ENCODE measurements at places on chromosomes 2 and 18. TPM values are rescaled to one million over a fixed set of nuclear protein-coding genes. Genes with fewer than 3 reads are reported as not detected.

- H3K27me3 ChIP-seq: no peaks in the 10 kb centered on the region
- no peak for DNase-seq
- no peaks in the 10 kb centered on the region for H3K36me3 ChIP-seq
- H3K4me1 ChIP-seq: no peaks in the 10 kb centered on the region
- no peak overlapping the region for H3K27ac ChIP-seq
- H3K4me3 ChIP-seq: no peak overlapping the region
Observed at GRCh38 chr18:56158676-56159075, 479.7 kb downstream of the TXNL1 start.

GRCh38 chr2:54957321-54957999, 92.8 kb downstream of the RTN4 start:
- H3K36me3 ChIP-seq: peaks cover 2% of the 10 kb centered on the region
- no peak for DNase-seq
- H3K4me1 ChIP-seq: peaks cover 15% of the 10 kb centered on the region
- H3K27ac ChIP-seq: no peak overlapping the region

DNA sequence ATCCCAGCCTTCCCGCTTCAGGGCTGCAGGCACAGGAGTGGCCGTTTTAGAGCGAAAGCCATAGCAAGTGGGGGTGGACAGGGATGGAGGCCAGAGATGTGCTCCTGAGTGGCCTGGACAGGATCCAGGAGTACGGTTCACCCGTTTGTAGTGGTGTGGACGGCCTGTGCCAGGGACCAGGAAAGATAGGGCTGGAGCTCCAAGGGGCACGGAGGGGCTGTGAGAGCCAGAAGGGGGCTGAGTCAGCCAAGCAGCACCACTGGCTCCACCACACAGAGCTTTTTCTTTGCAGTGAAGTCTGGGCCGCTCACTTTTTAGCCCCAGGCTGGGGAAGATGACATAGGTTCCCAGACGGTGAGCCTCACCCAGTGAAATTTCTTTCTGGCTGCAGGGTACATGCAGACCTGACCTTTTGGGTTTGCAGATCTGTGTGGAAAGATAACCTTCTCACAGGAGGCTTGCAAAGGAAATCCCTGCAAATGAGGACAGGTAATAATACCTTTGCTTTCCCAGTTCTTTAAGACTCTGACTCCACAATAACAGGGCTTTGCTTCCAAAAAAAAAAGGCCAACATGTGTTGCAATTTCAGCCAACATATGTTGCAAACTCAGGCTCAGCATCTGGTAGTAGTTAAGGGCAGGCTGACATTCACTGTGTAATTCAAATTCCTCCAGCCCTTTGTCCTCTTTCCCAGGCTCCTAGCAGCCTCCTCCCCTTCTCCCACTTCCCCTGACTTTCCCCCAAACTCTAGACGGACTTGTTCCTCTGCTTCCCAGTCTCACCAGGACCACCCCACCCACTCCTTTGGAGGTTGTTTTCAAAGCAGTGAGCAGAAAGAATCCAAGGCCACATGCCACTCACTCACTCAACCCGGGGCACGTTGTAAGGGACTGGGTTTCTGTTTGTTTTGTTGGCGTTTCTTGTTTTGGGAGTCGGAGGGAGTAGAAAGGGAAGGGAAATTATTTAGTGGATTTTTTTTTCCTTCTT, 20.3 kb upstream of the LAPTM4A start:
- H3K4me1 ChIP-seq: no peaks in the 10 kb centered on the region
- no peaks in the 10 kb centered on the region for H3K36me3 ChIP-seq
- DNase-seq: no peak
- H3K4me3 ChIP-seq: no peak overlapping the region

DNA sequence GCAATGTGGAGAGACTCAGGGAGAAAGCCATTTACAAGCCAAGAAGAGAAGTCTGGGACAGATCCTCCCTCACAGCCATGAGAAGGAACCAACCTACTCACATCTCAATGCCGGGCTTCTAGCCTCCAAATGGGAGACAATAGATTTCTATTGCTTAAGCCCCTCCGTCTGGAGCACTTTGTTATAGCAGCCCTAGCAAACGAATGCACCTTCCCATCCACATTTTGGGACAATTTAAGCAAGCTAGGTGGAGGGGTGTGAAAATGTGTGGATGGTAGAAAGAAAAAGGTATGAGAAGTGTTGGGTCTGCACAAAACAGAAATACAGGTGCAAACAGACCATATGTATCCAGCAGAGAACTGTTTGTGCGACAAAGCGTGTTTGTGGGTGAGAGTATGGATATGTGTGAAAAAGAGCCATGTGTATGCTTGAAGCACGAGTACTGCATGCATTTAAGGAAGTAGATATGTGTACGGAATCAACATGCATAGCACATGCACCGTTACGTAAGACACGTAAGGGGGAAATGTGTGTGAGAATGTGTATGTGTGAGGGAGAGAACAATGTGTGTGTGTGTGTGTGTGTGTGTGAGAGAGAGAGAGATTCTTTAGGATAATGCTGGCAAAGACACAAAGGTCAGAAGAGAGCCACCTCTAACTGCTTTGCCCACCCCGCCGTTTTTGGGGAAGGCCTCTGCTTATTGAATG, 13.1 kb upstream of the E2F6 start:
- H3K27me3 ChIP-seq: peaks cover 37% of the 10 kb centered on the region
- no peak for DNase-seq
- H3K4me3 ChIP-seq: no peak overlapping the region
- peaks cover 2% of the 10 kb centered on the region for H3K36me3 ChIP-seq
- H3K4me1 ChIP-seq: peaks cover 4% of the 10 kb centered on the region
- no peak overlapping the region for H3K27ac ChIP-seq

Gene MROH2A
- total RNA-seq: not detected

DNA sequence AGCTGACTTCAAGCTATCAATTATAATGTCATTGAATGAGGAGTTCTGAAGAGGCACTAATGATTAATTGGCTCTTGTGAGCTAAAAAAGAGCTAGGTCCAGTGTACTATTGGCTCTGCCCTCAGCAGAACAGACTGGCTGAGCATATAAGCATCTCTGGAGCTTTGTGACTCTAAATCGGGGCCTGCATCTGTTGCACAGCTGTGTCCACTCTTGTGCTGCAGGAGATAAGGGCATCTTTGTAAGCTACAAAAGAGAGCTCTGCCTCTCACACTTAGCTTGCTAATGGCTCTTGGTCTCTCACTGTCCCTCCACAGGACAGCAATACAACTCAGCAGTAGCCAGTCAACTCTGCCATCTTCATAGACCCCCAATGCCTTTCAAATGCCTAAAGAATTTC, 61.5 kb upstream of the L3MBTL4 start:
- no peak overlapping the region for H3K27ac ChIP-seq
- no peak overlapping the region for H3K4me3 ChIP-seq
- no peaks in the 10 kb centered on the region for H3K27me3 ChIP-seq
- no peaks in the 10 kb centered on the region for H3K4me1 ChIP-seq
- no peaks in the 10 kb centered on the region for H3K36me3 ChIP-seq
- no peak for DNase-seq

DNA sequence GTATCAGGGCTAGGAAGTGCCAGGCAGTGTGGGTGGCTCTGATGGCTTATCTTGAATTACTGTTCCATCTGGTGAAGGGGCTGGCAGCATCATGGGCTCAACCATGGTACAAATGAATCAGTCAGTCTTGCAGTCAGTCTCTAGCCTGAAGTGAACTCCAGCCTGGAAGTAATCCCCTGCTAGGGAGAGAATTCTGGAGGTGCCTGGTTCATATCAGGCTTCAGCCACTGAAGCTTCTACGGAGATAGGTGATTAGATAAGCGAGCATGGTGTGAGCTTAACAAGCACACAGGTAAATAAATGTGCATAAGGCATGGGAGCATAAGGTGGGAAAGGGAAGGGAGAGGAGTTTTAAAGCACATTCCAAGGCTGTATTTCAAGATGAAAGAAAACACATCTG, 541.7 kb downstream of the MBD2 start:
- no peaks in the 10 kb centered on the region for H3K4me1 ChIP-seq
- H3K27ac ChIP-seq: no peak overlapping the region
- H3K36me3 ChIP-seq: no peaks in the 10 kb centered on the region
- DNase-seq: no peak
- no peaks in the 10 kb centered on the region for H3K27me3 ChIP-seq

DNA sequence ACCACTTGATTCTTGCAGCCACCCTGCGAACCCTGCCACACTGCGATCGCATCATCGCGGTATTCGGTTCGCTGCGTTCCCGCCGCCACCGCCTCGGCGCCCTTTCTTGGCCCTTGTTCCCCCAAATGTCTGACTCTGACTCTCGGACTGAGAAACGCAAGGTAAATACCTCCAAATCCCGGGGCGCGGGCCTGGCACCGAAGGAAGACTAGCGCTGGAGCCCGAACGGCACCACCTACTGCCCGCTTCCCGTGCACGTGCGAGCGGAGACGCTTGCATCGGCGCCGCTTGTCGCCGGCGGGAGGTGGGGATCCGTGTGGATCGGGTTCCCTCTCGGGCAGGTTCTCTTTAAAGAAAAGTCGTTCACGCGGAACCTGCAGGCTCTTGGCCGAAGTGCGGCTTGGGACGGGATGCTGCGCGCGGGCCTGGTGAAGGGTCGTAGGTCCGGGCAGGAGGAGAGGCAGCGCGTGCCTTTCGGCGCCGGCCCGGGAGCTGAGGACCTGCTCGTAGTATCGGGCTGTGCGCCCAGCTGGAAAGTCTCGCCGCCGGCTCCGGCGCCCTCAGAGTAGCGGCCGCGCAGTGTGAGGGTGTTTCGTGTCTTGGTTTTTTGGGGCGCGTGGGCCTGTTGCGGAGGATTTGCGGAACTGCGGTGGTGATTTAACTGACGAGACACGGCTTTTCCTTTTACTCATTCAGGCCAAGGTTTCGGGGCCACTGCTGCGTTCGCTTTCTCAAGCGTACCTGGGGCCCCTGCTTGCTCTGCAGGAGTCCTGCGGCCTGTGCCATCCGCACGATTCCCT, 514 bp downstream of the BCL2L11 start:
- DNase-seq: peak; percentile 69
- peak overlapping the region; percentile 87 for H3K27ac ChIP-seq
- H3K36me3 ChIP-seq: peaks cover 20% of the 10 kb centered on the region
- peaks cover 60% of the 10 kb centered on the region for H3K27me3 ChIP-seq
- H3K4me3 ChIP-seq: peak overlapping the region; percentile 92

Gene RNF138
- 62.1 TPM for total RNA-seq

DNA sequence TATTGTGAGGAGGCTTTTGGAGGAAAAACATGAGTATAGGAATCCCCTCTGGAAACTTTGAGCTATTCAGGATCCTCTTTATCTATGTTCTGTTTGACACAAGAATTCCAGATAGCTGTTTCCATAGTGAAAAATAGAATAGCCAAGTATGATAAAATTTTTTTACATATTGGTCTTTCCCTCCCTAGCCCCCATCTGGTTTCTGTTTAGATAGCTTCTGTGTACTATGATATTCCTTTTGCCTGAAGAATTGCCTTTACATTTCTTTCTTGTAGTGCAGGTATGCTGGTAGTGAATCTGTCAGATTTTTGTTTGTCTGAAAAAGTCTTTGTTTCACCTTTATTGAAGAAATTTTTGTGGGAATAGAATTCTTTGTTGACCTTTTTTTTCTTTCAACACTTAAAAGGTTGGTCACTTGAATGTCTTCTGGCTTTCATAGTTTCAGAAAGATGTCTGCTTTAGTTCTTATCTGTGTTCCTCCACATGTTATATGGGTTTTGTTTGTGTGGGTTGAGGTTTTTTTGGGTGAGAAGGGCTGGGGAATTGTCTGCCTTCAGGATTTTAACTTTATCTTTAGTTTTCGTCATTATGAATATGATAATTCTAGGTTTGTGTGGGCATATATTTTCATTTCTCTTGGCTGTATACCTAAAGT, 29.9 kb upstream of the FBLN7 start:
- no peaks in the 10 kb centered on the region for H3K4me1 ChIP-seq
- DNase-seq: no peak
- no peak overlapping the region for H3K4me3 ChIP-seq
- H3K36me3 ChIP-seq: peaks cover 89% of the 10 kb centered on the region
- H3K27me3 ChIP-seq: no peaks in the 10 kb centered on the region
- H3K27ac ChIP-seq: no peak overlapping the region

GRCh38 chr2:190781604-190782198, 98.9 kb upstream of the GLS start:
- peaks cover 2% of the 10 kb centered on the region for H3K36me3 ChIP-seq
- DNase-seq: peak; percentile 63
- H3K27ac ChIP-seq: no peak overlapping the region
- H3K4me1 ChIP-seq: peaks cover 5% of the 10 kb centered on the region

Gene ALLC
- total RNA-seq: not detected

DNA sequence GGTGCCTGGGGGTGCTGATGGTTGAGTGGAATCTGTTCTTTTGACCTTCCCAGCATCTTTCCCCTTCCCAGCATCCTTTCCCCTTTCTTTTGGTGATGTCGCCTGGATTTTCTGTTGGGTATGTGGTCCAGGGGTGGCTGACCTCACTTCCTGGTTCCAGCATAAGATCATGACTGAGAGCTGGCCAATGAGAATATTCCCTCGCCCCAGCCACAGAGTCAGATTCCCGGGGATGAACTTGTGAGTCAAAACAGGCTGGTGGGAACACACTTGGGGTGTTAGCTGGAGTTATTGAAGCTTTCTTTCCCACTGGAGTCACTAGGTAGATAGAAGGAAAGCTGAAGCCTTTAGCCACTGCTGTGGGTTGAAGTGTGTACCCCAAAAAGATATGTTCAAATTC, 28.0 kb upstream of the FOSL2 start:
- peaks cover 73% of the 10 kb centered on the region for H3K4me1 ChIP-seq
- no peak for DNase-seq
- no peak overlapping the region for H3K4me3 ChIP-seq
- H3K36me3 ChIP-seq: no peaks in the 10 kb centered on the region
- H3K27me3 ChIP-seq: no peaks in the 10 kb centered on the region
- no peak overlapping the region for H3K27ac ChIP-seq

- no peaks in the 10 kb centered on the region for H3K36me3 ChIP-seq
- peaks cover 7% of the 10 kb centered on the region for H3K27me3 ChIP-seq
- no peak overlapping the region for H3K4me3 ChIP-seq
- DNase-seq: no peak
- H3K4me1 ChIP-seq: peaks cover 2% of the 10 kb centered on the region
Observed at GRCh38 chr2:218081063-218081462, 12.0 kb downstream of the RUFY4 start.

GRCh38 chr2:128354726-128355470, 36.2 kb upstream of the HS6ST1 start:
- peak; percentile 22 for DNase-seq
- no peaks in the 10 kb centered on the region for H3K4me1 ChIP-seq
- H3K4me3 ChIP-seq: no peak overlapping the region
- peaks cover 27% of the 10 kb centered on the region for H3K27me3 ChIP-seq
- no peaks in the 10 kb centered on the region for H3K36me3 ChIP-seq

GRCh38 chr18:6024745-6025248, 129.5 kb upstream of the TMEM200C start:
- H3K27ac ChIP-seq: no peak overlapping the region
- no peaks in the 10 kb centered on the region for H3K4me1 ChIP-seq
- H3K27me3 ChIP-seq: no peaks in the 10 kb centered on the region
- H3K4me3 ChIP-seq: no peak overlapping the region
- H3K36me3 ChIP-seq: no peaks in the 10 kb centered on the region

DNA sequence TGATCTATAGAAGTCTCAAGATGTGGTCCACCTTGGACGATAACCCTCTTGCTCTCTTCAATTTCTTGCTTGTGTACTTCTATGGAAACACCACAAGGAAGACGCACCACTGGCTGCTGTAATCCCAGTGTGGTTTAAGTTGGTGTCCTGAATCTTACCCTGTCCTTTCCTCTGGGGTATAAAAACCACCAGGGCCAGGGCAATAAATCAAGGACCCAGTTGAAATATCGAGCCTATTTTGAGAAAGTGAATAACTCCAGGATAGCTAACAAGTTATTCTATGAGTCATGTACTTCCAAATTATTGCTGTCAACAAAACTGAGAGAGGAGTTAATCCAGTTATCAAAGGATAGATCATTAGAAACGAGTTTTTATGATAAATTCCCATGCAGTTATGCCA, 137.0 kb downstream of the RND3 start:
- H3K4me3 ChIP-seq: no peak overlapping the region
- no peaks in the 10 kb centered on the region for H3K4me1 ChIP-seq
- H3K27ac ChIP-seq: no peak overlapping the region

Measured in activated CD8-positive, alpha-beta memory T cell treated with anti-CD3 and anti-CD28 coated beads, Interleukin-2, amount 10 ng/mL, durations not matched to agents 7 days and 5 days (primary cell).